NT2/D1 (cell line): ENCODE measurements at places on chromosomes 2 and 18.
A peak's percentile ranks its signal among the peaks of the same experiment; 100 is the strongest.

GRCh38 chr2:31415421-31415820 is 879 bp upstream of the XDH start:
- DNase-seq, result no peak

DNA sequence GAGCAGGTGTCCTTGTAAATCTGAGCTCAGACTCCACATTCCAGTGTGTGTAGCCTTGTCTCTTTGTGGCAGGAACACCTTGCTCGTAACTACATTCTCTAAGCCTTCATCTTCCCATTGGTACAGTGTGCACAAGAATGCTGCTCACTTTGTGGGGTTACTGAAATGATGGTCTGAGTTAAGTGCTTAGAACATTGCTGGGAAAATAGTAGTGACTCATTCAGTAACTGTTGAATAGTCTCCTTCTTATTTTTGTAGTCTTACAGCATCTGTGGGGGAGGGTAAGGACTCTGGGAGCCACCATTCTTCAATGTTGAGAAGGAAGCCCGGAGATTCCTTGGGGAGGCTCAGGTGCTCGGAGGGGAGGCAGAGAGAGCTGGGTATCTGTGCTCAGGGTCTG is 236.0 kb upstream of the HDAC4 start:
- no peak for DNase-seq

DNA sequence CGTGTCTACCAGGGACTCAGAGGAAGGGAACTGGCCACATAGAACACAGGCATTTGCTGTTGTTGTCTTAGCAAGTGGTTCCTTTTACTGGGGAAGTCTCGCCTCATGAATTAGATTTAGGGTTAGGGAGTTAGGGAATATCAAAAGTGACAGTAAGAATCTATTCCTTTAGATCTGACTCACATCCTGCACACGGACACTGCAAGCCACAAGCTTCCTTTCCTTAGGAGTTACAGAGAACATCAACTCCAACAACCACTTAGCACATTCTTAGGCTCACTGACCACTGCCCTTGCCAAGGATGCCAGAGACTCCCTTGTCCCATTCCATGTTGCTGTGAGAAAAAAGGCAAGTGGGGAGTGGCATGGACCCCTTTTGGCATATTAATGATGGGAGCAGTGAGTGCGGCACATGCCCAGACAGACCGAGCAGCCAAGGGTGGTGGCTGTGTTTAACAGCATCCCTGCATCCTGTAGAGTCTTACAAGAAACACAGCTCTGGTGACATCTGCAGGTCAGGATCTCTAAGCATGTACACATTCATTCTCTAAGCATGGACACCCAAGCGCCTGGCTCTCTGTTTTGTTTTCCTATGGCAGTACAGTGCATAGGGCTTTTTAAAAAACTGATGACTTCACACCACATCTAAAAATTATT is 745.6 kb upstream of the RAB6C start:
- no peak for DNase-seq

DNA sequence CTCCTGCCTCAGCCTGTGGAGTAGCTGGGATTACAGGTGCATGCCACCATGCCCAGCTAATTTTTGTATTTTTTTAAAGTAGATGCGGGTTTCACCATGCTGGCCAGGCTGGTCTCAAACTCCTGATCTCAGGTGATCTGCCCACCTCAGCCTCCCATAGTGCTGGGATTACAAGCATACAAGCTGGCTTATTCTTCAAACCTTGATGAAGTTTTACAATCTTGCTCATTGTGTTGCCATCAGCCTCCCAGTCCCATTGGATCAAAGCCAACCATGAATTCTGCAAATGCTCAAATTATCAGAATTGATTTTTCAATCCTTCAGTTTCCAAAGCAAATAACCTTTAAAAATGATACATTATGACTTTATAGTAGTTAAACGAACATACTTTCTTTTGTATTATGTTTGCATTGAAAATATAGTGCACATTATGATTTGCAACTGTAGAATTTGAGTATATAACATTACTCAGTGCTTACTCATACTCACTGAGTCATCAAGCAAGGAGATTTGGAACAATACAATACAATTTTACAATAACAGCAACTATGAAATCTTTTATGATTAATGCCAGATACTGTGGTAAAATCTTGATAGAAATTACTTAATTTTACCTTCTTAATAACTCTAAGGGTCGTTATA is 1491.9 kb upstream of the CELF4 start:
- no peak for DNase-seq

GRCh38 chr2:122652670-122653069 is 897.2 kb downstream of the TSN start:
- DNase-seq, result no peak

- DNase-seq, result peak; percentile 27
Measured at GRCh38 chr2:157355618-157356017, 30.0 kb upstream of the ERMN start.

- no peak for DNase-seq
Measured at GRCh38 chr2:120871881-120872620, 136.4 kb downstream of the GLI2 start.

DNA sequence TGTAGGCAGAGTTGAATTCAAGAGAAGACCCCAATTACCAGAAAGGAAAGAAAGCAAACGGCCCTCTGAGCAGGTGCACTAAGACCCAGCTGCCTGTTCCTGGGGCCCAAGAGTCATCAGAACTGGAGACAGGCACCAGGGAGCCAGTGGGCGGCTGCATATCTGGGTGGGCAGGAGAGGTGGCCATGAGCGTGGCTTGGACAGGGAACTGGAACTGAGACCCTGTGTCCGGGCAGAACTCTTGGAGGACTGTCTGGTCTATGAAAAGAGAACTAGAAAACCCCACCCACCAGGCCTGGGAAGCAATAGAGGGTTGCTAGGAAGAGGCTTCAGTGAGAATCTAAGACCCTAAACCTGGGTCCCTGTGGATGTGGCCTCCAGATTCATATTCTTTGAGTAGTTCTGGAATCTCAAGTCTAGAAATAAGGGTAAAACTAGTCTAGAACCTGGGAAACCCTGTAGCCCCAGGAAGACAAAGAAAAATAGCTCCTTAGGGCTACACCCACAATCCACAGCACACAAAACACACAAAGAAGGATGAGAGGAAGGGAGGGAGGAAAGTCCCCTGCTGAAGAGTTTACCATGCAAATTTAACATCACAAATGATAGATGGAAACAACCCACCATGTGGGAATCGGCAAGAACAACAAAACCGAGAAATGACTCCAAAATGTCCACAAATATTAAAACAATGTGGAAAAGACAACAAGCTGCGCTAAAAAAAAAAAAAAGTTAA is 147.0 kb downstream of the HDAC4 start:
- no peak for DNase-seq

- DNase-seq, result no peak
Measured at GRCh38 chr18:27094621-27095020, 90.5 kb downstream of the CHST9 start.

DNA sequence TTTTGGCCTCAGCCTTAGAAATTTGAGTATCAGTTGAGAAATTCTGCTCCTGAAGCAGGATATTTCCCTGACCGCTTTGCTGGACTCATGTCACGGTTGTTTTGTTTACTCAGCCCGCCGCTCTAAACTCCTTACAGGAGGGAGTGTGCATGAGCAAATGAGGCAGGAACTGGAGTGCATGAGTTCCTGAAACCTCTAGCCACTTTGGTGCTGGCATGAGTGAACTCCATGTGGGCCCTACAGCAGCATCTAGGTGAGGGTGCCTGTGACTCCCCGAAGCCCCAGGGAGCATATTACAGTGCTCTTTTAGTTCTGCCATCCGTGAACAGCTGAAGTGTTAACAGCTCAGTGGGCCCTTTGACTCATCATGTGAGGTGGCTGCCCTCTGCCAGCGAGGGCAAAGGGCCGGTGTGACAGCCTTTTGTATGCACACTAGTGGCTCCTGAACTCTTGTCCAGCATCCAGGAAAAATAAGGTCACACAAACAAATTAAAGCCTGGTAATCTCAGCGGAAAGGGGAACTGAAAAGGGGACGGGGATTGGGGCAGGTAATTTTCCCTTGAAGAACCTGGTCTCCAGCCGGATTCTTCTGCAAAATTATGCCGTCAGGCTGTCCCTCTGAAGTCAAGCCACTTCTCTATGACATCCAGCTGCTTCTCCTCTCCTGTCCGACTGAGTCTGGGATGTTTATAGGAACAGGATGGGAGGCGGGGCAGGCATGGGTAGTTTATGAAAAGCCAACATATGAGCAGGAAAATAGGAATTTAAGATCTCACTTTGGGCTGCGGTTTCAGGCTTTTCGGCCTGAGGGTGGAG is 1668.7 kb downstream of the SUCLG1 start:
- DNase-seq, result no peak

- DNase-seq, result no peak
Measured at GRCh38 chr18:9824952-9825371, 60.8 kb upstream of the TXNDC2 start.

- no peak for DNase-seq
Measured at GRCh38 chr2:84832772-84833461, 48.0 kb downstream of the TRABD2A start.

DNA sequence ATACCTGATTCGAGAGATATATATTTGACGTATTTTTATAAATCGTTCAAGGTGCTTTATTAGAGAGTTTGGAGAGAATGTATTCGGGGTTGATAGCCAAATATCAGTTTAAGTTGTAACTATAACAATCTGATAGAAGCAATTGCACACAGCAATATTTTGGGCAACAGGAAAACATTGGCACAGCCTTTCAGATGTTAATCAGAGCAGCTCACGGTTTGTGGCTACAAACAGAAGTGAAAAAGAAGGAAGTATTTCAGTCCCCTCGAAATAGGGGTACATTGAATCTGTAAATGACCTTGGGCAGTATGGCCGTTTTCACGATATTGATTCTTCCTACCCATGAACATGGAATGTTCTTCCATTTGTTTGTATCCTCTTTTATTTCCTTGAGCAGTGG is 20.6 kb downstream of the SERPINB10 start:
- no peak for DNase-seq

DNA sequence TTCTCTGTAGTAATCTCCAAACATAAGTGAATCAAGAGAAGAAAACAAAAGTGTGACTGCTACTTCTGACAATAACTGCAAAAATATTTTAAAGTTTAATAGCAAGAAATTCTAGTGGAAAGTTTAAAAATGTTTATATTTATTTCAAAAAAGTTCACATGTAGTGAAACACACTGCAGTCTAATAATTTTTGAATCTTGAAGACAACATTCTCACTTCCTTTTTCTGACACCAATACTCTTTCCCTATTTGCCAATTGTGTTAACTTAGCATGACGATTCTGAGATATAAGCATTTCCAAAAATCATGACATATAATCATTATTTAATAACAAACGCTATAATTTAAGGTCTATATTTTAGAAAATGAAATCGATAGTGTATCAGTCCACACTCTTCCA is 429.1 kb upstream of the PKDCC start:
- DNase-seq, result no peak

DNA sequence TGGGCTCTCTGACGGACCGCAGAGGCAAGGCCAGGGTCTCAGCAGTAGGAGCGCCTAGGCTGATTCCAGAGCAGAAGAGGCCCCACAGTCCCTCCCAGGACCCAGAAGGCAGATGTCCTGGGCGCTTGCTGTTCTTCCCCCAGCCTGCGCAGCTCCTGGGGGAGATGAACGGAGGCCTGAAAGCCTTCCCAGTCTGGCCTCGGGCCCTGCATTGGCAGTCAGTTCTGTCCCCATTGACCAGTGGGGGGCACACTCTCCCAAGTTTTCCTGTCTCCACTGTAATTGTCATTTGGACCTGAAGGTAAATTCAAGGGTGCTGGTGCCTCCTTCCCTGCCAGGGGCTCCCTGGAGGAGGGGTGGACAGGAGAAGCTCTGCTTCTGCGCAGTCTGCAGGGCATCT is 345.7 kb downstream of the CYP26B1 start:
- peak; percentile 64 for DNase-seq

DNA sequence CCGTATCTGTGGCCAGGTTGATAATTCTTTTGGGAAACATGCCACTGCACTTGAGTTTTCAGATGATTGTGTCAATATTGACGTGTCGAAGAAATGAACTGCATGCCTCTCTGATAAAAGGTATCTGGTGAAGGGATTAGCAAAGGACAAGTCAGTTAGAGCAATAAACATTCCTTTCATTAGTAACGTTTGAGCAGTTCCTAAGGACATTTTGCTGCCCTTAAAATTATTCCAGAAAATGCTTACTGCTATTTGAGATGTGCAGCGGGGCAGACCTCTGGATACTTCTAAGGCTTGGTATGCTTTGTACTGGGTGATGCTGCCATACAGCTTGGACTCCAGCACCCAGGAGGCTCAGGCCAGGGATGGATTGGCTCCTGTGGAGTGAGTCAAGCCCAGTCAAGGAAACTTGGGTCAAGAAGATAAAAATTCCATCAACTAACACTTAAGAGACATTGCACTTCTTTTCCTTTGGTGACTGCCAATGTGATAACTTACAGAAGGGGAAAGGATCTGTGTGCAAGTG is 166.7 kb downstream of the FHOD3 start:
- DNase-seq, result no peak

- DNase-seq, result no peak
Measured at GRCh38 chr2:113850687-113851086, 39.2 kb upstream of the ACTR3 start.
